ENCODE measurements at places on chromosomes 2 and 18.
A peak's percentile ranks its signal among the peaks of the same experiment; 100 is the strongest.

DNA sequence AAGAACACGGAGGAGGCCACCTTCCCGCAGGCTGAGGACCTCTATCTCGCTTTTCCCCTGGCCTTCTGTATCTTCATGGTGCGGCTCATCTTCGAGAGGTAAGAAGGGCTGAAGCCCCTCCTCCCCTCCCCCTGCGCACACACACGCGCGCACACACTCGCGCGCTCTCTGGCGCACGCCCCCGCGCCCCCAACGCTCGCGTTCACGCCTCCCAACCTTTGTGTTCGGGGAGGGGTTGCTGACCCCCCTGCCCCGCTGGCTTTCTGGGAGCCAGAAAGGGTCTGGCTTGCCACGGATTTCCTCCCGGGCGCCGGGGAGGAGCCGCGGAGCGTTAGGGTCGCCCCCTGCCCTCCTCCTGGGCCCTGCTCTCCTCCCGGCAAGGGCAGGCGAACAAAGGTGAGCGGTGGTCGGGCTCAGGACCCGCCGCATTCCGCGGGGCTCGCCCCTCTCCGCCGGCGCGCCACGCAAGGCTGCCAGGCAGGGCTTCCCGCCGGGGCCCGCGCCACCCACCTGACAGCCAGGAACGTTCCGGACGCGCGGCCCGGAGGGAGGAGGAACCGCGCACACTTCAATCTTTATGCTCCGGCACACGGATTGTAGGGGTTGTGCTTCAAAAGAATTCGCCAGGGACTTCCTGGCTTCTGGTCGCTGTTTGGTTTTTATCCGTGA is 583 bp downstream of the CERS6 start:
- DNase-seq = peak; percentile 29

GRCh38 chr2:75608684-75609333 is 37.8 kb upstream of the MRPL19 start:
- peak; percentile 6 for DNase-seq

DNA sequence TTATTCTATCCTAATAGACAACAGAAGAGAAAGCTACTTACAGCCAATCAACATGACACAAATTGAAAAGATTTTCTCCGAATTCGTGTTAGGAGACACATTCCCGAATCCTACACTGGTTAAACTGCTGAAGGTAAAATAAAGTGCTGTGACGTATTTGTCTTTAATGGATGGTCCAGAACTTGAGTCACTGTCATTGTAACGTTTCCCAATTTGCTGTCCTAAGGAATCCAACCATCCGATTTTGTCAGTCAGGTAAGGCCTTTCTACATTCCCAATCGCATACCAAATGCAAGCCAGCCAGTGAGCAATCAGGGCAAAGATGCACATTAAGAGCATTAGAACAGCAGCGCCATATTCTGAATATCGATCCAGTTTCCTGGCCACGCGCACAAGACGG is 91.2 kb downstream of the GCA start:
- no peak for DNase-seq

DNA sequence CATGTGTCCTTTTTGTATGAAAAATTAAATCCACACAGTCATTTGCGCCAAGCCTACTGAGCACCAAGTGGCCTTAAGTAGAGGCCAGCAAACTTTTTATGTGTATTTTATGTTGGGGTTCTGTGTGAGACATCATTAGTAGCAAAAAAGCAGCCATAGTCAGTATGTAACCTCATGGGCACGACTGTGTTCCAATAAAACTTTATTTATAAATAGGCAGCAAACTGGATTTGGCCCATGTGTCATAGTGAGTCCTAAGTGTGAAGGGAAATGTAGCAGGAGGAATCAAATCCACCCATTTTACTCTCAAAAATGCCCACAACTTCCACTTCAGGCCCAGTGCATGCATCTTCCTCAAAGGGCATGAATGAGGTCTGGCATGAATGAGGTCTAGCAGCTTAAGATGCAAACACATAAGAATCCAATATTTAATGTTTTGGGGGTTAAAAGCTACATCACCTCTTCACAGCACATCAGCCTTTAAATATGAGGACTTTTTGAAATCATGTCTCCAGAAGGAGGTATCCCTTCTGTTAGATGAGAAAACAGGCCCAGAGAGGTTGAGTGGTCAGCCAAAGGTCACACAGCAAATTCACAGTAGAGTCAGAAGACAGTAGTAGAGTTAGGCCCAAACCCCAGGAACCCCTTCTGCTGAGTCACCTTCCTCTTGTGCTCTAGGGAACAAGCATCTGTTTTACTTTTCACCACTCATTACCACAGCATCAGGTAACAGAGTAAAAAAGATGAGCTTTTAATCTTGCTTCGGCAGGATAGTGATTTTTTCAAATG is 45.6 kb downstream of the MREG start:
- no peak for DNase-seq

DNA sequence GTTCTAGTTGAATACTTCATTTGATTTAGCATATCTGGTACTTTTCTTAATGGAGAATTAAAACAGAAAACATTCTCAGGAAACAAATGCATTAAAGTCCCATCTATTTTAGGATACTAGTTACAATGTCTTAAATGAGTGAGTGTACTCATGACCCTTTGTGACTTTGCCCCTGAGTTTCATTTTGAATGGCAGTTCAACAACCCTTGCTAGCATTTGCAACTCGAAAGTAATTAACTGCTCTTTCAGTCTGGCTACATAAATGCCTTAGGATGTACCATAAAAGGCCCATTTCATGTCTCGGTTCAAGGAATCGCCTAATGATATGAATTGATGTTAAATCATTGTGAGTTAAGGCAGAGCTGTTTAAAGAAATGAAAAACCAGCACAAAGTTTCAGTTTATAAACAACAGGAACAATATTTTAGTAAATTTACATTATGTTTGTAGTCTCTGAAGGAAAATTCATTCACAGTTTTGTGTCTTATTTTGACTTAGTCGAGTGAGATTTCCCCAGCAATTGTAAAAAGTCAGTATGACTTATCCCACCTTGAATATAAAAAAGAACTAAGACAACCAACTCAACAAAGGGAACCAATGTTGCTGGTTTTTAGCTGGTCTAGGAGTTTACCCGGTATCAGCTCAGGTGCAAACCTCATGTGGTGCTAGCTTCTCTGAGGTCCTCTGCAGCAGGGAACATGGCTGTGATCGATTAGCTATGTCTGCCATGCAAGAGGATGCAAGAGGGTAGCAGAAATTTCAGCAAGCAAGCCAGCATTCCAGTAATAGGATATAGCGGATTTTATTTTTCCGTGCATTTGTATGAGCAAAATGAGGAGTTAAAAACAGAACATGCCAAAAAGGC is 386.2 kb downstream of the PTPRM start:
- DNase-seq = no peak

DNA sequence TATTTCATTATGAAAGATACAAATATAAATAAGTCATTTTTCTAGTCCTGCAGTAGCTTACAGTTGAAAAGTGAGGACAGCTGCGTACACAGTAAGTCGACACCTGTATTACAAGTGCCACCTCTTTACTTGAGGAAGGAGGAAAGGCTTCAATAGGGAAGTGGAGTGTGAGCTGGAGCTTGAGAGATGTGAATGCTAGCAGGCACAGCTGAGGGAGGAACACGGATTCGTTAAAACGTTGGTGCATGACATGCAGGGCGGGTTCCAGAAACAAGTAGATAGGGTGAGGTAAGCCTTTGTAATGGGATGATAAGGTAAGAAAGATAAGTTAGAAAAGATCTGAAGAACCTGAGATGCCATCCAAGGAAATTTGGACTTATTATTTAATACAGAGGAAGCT is 98.1 kb upstream of the CSRNP3 start:
- DNase-seq = no peak

DNA sequence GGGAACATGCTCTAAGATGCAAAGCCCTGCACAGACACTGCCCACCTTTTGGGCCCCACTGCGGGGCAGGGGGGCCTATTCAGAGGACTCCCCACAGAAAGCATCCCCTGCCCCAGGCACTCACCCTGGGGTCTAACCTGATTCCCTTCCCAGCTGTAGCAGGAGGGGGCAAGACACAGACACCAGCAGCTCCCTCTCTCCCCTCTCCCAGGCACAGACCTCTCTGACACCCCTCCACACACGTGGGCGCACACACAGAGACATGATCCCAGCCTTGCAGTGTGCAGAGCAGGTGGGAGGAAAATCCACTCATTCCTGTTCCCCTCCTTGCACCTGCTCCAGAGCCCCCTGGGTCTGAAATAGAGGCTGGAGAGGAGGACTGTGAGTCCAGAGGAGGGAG is 10.7 kb downstream of the TNS1 start:
- no peak for DNase-seq

GRCh38 chr18:26434887-26435286 is 113.5 kb downstream of the KCTD1 start:
- no peak for DNase-seq

DNA sequence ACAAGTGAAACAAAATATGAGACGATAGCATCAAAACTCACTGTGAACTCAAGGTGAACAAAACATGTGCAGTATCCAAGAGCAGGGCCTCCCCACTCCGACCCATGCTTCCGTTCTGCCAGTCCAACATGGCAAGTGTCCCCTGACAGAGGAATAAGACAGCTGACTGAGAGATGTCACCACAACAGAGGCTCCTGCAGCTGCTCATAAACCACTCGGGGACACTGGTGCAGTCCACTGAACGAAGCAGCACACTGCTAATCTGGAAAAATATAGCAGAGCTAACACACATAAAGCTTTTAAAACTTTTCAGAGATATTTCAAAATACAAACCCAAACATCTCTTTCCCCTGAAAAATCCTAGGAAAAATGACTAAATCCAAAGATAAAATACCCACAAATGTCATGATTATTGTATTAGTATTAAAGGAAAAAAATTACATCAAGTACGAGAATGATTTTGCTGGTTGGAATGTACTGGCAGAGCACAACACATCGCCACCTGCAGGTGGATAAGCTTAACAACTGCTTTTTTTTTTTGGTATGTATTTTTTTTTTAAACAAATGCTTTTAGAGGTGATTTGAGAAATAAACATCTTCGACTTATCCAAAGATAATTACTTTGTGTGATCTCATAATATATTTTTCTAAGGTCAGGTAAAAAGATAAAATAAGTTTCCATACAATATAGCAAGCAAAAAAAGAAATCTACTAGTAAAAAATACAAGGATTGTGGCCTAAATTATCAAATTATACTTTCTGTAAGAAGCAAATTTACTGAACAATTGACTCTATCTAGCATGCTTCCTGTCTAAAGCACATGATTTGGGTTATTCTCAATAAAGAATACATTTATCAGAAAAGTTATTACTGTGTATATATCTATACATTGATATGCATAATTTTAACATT is 18.6 kb downstream of the THADA start:
- no peak for DNase-seq

GRCh38 chr2:143705108-143705707 is 576.0 kb downstream of the ARHGAP15 start:
- no peak for DNase-seq

DNA sequence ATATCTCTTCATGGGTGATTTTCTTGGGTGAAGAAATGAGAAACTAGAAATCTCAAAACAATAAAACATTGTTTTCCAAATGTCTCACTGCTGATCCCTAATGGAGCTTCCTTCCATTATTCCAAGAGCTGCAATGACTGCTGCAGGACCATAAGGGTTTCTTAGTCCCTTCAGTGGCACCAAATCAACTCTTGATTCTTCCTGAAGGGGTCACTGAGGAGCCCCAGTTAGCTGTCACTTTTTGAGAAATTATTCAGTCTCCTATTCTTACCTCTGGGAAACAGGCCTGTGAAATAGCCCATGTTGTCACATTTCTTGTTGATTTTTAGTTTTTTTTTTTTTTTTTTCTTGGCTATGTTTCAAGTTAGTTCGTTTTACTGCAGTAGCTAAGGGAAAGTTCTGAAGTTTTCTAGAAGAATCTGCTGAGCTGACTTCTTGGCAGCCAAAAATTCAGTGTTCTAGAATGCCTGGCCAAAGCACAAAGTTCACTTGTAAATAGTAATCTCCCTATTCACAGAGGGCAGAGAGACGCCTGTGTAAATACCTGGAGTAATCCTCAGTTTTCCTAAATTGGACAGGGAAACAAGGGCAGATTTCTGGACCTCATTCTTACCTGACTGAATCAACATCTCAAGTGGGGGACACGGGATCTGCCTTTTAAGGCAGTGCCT is 480.0 kb downstream of the RIT2 start:
- DNase-seq = no peak

- DNase-seq = no peak
Measured at GRCh38 chr2:216078776-216079175, 2.8 kb downstream of the PECR start.

DNA sequence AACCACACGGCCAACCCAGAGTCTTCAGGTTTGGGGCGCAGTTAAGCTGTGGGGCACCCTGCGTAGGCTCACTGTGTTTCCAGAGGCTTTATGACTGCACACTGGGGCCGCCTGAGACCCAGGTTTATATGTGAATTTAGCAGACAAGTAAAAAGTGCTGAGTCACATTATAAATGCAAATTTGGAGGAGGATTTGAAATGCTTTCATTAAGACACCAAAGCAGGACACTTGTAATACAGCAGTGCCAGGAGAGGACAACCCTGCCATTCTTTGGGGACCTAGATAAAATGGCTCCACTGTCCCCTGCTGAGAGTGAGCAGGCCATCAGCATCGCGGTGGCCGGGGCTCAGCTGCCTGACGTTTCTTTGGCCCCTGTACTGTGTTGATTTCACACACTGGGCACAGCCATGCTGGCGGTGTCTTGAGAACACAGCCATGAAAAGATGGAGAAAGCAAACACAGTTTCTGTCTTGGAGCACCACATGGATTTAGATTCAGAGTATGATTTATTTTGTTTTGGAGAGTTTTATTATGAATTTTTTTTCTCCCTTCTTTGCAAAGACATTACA is 10.2 kb downstream of the ACKR3 start:
- DNase-seq = no peak

DNA sequence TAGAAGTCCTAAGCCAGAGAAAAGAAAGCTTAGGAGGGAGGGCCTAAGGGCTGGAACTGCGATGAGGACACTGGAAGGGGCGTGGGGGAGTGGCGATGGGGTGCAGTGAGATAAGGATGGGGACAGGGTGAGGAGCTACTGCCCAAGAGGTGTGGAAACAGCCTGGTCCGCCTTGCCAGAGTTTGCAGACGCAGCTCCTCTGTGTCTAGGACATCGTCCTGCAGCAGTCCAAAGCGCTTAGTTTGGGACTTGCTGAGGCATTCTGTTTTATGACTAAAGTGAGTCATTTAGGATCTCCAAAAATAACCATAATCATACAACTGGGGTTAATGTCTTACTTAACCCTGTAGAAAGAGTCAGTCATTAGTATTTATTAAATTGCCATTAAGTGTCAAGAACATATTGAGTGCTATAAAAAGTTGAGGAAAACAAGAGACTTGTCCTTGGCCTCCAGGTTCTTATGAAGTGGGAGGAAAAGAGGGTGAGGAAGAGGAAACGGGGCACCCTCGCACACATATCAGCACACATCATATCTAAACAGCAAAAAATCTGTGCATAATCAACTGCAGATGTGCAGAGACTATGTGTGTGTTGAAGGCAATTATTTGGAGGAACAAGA is 74.8 kb downstream of the CDK15 start:
- no peak for DNase-seq
